RPMI7951 (cell line): ENCODE measurements at places on chromosomes 4 and X. TPM values are rescaled to one million over a fixed set of nuclear protein-coding genes. Genes with fewer than 3 reads are reported as not detected.

Gene OPRPN
- total RNA-seq, result not detected in 2 replicates

Gene UGT2B11
- not detected in 2 replicates for total RNA-seq

Gene GAGE1
- total RNA-seq, result 0.20 and 0.96 TPM in 2 replicates

Gene CTSO
- 4.7 and 5.0 TPM in 2 replicates for total RNA-seq
